ENCODE measurements at places on chromosomes 2 and 18.

DNA sequence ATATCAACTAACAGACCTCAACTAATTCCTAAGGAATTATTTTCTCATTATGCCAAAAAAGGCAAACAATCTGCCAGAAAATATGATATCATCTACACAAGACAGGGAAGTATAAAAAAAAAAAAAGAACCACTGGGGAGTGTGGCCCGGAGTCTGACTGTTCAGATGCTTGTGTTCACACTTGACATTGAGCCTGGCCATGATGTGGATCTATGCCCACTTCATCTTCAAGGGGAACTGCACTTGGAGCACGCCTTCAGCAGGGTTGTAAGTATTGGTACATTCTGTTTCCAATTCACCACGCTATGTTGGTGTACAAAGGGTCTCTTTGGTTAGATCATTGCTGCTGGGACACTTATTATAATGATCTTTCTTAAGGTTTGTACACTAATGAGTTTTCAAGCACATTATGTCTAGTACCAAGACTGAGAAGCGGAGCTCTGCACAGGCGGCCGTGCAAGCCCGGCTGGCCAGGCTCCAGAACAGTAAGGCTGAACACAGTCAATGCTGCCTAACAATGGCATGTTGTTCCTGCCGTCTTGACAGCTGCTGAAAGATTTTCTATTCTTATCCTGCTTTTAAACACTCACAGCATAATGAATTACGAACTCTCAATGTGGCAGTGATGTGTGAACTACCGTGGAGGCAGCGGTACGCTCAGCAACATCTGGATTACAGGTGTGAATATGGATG is 788.4 kb upstream of the SOX11 start:
- DNase-seq, result no peak

DNA sequence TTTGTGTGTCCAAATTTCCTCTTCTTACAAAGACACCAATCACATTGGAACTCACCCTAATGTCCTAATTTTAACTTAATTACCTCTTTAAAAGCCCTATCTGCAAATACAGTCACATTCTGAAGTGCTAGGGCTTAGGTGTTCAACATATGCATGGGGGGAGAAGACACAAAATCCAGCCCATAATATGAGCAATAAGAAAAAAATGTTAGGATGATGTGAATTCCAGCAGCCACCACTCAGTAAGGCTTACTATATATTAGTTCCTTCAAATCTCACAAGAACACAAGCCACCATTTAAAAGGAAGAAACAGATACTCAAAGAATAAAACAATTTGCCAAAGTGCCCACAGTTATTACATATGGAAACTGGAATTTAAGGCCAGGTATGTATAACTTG is 285.7 kb downstream of the EPHA4 start:
- DNase-seq, result no peak

GRCh38 chr2:201798252-201798913 is 8.0 kb upstream of the CDK15 start:
- no peak for DNase-seq

DNA sequence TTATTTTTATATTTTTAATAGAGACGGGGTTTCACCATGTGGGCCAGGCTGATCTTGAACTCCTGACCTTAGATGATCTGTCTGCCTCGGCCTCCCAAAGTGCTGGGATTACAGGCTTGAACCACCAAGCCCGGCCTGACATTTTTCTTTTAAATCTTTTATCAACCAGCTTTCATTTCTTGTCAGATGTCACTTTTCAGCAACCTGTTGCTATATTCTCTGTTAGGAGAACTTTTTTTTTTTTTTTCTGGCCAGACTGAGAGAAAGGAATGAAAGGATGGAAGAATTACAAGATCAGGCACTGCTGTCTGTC is 146.3 kb downstream of the TGIF1 start:
- no peak for DNase-seq

DNA sequence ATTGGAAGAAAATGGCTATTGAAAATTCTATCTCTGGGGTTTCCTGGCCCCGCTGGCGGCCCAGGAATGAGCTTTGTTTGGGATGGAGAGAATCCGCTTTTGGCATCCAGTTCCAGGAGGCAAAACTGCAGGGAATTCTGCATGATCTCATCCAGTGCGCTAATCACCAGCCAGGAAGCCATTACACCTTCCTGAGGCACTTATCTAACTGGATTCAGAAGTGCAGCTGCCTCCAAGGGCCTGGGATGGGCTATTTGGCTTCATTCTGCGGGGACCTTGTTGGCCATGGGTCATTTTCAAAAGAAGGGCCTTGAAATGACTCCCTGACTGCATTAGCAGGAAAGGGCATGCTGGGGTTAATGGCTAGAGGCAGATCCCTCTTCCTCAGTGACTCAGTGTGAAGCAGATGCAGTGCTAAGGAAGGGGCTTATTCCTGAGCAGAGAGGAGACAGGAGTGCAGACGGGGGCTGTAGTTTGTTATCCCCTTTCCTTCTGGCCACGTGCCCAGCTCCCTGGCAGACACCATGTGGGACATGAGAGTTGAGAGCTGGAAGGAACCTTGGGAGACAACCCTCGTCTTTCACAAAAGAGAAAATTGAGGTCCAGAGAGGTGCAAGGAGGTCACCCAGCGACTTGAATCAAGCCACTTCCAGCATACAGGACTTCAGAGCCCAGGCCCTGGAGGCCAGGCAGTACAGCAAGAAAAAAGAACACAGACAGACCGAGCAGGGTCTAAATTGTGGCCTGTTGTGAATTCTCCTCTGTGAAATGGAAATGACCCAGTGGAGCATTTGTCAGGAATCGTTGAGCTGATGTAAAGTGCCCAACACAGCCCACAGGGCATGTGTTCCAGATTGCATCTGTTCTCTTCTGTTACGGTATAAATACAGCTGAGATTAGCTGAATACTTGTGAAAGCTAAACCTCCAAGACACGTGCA is 161.8 kb downstream of the PRKCE start:
- no peak for DNase-seq

GRCh38 chr2:174835797-174836255 is 71.6 kb upstream of the CHRNA1 start:
- DNase-seq, result peak; percentile 47

DNA sequence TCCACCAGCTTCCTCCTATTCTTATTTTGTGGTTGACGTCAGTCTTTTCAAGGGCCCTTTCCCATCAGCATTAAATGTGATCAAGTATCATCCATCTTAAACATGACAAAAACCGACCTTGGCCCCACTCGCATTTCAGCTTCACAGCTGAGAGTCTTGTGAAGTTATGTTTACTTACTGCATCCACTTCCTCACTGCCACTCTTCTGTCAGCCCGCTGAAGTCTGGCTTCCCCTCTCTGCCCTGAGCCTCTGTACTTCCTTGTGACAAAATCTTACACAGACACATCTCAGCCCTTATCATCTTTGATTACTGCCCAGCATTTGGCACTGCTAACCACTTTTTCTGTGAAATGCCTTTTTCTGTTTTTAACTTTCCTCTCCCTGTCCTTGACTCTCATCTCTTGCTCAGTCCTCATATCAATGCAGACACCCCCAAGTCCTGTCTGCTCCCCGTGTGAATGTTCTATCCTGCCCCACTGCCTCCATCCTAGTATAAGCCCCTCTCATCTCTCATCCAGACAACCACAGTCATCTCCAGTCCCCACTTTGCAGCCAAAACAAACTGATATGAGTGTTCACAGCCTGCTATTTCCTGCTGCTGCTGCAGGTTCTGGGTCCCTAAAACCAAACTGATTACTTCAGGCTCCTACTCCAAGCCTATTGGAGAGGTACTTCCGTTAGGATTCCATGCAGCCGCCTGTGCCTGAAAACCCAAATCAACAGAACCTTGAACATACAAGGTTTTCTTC is 31.4 kb downstream of the FOSL2 start:
- DNase-seq, result peak; percentile 75

DNA sequence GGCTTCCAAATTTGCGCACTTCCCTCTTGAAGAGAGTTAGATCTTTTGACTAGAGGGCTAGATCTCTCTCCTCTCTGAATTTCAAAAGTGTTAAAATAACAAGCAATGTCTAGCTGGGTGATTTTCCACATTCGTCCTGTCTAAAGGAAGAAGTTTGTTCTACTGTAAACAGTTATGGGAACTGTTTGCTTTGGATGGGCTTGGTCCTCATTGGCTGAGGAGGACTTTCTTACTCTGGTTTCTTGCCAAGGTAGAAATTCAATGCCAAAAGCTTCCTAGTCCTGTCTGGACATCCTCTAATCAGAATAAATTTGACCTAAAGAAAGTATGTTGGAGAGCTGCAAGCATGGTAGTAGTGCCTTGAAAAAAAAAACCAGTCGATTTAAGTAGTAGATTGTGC is 47.4 kb upstream of the RAPH1 start:
- no peak for DNase-seq

DNA sequence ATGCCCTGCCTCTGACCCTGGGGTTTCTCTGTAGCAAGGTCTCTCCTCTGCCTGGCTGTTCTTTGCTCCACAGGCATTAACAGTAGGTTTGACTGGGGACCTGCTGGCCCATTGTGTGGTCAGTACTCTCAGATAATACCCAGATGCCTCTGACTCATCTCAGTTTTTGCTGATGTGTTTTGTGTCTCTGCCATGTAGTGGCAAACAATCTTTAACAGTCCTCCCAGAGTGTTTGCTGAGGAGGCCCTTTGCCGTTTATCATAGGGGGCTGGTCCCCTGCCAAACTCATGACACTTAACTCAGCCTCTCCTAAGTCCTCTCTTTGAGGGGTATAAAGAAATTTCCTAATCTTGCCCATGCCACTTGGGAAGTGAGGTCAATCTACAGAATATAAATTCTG is 793.7 kb upstream of the FANCL start:
- no peak for DNase-seq

DNA sequence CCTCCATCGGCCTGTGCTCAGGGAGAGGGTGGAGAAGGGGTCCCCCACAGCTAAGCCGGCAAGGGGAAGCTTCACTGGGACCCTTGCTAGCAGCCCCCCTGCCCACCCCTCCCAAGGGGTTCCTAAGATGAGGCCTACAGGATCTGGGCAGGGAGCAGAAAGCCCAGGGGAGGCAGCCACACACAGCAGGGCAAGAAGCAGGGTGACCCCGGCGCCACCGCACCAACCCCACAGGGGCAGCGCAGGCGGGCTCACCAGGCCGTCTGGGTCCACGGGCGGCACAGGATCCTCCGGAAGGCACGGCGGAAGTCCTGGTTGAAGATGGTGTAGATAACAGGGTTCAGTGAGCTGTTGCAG is 1.8 kb downstream of the ADRA2B start:
- no peak for DNase-seq

DNA sequence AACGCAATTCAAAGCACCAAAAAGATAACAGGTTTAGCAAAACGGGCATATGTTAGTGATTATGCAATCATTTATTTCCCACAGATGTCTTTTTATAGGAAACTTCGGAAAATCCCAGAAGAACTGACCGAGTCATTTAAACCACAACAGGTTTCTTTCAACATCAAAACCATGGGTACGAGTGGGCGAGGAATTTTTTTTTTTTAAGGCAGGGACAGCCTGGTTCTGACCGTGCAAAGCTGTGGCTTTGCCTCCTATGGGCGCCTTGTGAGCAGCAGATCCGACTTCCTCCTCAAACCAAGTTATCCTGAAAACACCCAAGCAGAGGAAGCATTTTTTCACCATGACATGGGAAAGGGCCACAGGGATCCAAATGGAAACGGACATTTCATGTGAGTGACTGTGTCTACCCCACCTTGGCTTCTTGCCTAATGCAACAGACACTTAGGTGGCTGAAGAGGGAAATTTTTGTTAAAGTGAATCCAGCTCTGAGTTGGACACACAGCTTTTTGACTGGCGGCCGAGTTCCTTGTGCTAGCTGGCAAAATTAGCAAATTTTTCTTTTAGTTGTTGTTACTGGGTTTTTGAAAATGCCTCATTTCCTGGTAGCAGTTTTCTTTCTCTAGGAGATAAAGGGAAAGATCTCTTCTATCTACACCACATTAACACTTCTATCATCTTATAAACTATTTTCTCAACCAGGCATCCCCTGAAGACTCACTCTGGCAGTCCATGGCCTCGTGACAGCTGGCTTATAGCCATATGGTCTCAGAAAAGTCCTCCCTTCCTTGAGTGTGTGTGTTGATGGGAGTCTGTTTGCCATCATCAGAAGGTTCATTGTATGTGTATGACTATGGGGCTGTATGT is 487.4 kb upstream of the ZEB2 start:
- no peak for DNase-seq

GRCh38 chr2:53724536-53724935 is 43.1 kb upstream of the CHAC2 start:
- DNase-seq, result no peak

DNA sequence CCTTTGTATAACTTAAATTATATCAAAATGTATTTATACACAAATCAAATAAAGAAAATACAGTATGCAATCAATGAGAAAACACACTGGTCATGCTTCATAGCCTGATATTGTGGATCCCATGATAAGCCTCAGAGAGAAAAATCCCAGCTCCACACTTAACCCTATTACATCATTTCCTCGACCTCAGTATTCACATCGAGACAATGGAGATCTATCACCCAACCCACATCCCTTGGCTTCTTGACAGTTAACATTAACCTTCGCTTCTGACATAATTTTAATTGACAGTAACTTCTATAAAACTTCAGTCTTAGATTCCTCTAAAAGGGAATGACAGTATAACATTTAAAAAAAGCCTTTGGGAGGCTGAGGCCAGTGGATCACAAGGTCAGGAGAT is 11.6 kb downstream of the TMX3 start:
- DNase-seq, result no peak

DNA sequence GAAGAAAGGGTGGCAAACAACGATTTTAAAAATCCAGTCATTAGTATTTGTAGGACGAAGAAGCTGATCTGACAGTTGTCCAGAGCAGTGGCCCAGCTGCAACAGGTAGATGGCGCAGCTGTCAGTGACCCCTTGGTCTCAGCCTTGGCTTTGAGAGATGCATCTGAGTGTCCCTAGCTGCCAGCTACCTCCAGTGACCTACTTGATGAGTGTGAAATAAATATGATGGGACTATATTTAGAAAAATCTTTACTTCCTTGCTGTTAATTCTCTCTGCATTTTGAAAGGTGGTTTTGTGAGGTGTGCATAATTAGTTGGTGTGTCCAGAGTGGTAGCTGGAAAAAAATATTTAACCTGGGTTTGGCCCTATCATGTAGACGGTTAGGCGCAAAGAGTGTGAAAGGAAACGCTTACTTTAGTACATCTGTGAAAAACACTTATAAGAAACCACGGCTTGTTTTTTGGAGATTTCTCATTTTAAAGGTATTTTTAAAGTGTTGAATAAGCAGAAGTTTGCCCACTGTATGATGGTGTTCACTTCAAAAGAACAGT is 963 bp downstream of the INPP1 start:
- peak; percentile 51 for DNase-seq
